ENCODE measurements at places on chromosomes 2 and 18.

DNA sequence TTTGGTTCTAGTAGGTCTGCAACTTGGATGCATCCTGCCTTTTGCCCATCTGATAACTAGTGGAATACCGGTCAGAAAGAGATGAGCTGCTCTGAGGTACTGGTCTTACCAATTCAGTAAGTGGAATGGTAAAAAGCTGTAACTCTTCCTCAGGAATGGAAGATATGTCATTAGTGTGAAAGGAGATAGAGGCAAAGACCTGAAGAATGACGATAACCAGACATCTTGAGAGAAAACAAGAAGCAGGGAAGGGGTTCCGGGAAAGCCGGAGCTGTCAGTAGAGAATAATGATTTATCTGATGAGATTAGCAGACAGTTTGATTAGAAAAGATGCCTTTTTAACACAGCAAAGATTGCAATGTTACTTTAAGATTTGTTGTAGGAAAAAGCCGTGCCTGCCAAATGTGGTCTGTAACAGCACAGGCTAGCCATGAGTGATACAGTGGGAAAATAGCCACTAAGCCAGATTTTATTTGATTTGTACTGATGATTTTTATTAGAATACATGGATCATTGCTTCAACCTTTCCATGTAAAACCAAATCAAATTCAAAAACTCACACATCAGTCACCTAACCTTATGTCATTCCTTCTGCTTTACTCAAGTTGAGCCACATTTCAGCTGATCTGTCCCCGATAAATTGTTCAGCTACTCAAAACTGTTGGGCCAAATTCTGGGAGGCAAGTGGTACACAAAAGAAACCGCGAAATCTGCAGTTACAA lies 110.0 kb downstream of the TCF4 start:
- DNase-seq = no peak

GRCh38 chr2:212712466-212712865 lies 173.9 kb upstream of the ERBB4 start:
- DNase-seq = no peak

DNA sequence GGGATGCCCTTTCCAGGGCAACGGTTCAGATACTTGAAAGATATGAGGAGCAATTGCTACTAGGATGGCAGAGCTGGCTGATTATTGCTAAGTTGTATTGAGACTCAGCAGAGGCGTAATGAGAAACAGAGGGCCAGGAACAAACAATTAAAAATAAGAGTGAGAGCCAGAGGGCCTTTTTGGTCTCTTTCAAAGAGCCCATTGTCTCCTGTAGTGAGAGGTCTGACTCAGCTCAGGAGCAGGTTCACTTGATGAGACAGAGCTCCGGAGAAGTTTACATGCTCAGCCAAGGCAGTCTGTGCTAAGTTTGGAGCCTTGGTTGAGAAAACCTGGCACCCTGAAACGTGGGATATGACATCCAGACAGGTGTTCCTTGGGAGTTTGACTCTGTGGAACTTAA lies 303.9 kb upstream of the DLGAP1 start:
- DNase-seq = no peak

- no peak for DNase-seq
Measured at GRCh38 chr2:215425021-215425782, 10.7 kb downstream of the FN1 start.

- no peak for DNase-seq
Measured at GRCh38 chr18:45444040-45444439, 171.2 kb upstream of the SLC14A2 start.

GRCh38 chr18:30271716-30272115 lies 770.8 kb downstream of the DSC3 start:
- no peak for DNase-seq
